ENCODE measurements at places on chromosomes 6 and 20.

- DNase-seq = no peak
Measured at GRCh38 chr20:4681401-4681800, 40.3 kb upstream of the PRND start.

DNA sequence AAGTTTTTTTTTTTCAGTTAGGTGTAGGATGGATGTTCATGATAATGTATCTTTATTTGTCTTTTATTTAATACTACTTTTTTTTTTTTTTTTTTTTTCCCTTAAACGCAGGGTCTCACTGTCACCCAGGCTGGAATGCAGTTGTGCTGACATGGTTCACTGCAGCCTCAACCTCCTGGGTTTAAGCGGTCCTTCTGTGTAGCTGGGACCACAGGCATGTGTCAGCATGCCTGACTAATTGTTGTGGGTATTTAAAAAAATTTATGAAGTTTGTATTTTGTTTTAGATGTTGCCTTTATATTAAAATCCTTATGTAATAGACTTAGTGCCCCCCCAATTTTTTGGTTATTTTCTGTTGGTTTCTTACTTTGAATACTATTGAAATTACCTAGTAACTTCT, 42.6 kb downstream of the NCOA3 start:
- DNase-seq = peak; percentile 85

DNA sequence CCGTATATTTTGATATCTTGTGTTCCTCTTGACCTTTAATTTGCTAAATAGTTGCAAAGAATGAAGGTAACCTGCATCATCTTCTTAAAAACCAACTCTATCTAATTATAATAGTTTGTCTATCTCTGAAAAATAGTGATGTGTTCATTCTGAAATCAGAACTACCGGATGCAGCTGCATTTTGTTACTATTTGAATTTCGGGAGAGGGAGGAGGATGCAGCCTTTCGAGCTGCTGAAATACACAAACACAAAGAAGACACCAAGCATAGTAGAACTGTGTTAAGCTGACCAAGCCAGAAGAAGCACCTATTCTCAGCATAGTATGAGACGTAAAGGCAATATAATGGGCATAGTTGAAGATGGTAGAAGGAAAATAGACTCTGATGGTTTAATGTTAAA, 33.1 kb downstream of the PTPN1 start:
- no peak for DNase-seq

DNA sequence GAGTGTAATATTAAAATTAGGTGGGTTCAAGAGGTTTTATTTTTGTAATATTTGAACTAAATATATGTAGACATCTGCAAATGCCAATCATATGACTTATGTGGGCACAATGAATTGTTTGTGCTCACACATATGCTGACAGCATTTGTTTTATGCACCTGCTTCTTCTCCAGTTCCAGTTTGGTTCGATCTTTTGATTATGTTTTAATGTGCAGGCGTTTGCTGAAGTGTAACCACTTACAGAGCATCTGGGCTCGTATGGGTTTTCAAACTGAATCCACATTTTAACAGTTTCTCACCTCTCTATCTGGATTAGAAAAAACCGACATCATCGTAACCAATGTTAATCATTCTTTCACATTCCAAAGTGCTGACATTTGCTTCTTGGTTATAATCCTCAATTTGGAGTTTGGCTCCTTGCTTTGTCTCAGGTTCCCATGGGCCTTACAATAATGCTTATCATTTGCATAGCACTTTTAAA, 129.1 kb upstream of the SPACA1 start:
- no peak for DNase-seq

DNA sequence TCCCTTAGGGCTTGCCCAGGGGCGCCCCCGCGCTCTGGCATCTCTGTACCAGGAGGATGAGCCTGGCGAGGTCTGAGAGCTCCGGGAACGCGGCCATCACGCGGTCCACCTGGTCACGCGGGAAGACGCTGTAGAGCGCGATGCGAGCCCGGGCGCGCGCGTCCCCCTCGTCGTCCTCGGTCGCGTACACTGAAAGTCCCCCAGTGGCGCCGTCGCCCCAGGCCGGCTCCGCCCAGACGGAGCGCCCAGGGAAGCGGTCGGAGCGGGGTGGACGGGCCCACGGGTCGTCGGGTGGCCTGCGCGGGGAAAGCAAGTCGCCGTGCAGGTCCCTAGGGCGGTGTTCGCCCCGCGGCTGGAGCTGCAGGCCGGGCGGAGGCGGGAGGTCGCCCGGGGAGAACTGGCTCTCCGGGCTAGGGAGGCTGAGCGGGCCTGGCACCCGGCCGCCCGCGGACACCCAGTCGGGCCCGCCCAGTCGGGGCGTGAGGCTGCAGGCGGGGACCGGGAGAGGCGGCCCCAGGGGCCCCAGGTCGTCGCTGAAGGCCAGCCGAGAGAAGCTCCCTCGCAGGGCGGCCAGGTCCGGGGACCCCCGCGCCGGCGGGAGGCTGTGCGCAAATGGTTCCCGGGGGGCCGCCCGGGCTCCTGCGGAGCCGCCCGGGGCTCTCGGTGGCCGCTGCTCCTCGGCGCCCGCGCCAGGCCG, 34.0 kb downstream of the ZC3H12D start:
- no peak for DNase-seq

GRCh38 chr6:109606359-109606758, 84.6 kb downstream of the AK9 start:
- no peak for DNase-seq

DNA sequence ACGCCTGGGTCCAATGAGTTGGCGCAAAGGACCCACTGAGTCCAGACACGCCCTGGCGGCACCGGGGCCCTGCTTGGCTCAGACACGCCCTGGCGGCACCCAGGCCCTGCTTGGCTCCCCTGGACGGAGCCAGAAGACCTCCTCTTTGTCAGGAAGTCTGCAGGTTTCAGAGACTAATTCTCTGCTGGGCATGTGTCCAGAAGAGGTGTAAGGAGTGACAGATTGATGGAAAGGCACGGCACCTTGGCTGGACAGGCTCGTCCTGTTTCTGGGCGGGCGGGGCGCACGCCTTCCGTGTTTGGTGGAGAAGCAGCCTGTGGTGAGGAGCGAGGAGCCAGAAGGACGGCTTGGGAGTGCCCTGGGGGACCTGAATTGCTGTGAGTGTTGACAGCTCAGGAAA, 23.1 kb upstream of the DACT2 start:
- DNase-seq = no peak

- no peak for DNase-seq
Measured at GRCh38 chr6:34615574-34616226, 59.6 kb upstream of the SPDEF start.

DNA sequence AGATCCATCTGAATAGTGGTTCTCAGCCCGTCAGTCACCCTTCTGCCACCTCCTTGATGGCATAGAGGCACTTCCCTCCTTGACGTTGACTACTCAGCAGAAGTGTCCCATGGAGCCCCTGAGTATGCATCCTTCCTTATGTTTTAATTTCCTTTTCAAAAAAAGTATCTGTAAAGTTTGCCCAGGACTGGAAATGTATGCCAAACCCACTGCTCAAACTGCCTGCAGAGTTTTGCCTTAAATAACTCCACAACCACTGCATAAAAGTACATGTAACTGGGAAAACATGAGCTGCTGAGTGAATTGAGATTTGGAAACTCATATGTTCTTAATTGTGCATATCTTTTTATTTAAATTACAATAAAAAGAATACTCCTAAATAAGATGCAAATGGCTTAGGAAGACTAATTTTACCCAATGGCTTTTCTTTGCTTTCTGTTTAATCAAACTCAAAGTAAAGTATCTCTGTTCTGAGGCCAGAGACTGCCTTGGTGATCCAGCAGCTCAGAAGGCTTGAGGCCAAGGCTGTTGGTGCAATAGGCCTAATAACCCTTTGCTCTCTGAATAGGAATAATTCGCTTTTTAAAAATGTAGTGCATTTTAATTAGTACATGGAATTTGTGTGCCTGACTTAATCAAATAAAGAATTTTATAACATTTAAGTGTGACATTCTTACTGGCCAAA, 90.4 kb downstream of the FNDC1 start:
- DNase-seq = no peak

DNA sequence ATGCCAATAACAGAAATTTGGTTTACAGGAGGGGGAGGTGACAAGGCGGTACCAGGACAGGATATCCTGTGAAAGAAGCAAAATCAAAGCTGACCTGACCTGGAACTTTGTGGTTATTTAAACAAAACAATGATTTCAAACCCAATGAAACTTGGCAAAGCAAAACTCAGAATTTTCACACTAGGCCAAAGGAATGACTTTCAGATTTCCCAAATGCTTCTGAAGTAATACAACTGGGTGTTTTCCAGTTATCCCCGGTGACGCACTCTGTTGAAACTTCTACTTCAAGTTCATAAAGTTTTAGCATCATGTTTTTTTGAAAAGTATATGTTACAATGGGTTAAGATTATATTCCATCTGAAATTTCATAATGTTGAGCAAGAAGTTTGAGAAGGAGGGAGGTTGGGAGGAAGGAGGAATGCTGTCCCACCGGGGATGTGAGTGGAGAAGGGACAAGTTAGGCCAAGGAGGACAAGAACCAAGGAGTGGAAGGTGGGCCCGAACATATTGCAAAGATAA, 78.1 kb upstream of the TRAF3IP2 start:
- peak; percentile 41 for DNase-seq

DNA sequence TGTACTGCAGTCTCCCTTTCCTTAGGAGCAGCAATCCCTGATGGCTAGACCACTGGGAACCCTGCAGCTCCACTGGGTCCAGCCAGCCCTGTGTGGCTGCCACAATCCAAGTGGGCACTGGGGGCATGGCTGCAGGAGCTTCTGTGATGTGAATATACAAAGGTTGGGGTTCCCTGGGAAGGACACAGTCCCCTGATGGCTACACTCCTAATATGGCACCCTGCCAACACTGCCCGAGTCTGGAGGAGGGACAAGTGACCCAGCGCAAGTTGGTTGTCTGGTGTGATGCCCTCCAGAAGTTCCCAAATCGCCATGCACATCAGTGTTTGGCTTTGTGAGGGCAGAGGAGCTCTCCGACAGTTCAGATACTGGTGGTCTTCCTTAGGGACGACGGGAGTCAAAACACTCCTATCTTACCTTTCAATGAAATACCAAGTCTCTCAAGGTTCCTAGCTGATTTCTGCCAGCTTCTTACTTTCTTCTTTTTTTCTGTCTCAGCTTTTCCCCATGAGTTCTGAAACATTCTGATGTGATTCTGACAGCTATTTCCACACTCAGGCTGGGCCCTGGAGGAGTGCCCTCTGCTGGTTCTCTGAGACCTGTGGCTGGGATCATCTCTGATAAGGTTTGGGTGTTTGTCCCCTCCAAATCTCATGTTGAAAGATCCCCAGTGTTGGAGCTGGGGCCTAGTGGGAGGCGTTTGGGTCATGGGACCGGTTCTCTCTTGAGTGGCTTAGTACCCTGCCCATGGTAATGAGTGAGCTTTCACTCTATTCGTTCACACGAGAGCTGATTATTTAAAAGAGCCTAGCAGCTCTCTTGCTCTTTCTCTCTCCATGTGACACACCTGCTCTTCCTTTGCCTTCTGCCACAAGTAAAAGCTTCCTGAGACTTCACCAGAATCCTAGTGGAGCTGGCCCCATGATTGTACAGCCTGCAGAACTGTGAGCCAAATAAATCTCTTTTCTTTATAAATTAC, 15.5 kb upstream of the ZFP57 start:
- no peak for DNase-seq

DNA sequence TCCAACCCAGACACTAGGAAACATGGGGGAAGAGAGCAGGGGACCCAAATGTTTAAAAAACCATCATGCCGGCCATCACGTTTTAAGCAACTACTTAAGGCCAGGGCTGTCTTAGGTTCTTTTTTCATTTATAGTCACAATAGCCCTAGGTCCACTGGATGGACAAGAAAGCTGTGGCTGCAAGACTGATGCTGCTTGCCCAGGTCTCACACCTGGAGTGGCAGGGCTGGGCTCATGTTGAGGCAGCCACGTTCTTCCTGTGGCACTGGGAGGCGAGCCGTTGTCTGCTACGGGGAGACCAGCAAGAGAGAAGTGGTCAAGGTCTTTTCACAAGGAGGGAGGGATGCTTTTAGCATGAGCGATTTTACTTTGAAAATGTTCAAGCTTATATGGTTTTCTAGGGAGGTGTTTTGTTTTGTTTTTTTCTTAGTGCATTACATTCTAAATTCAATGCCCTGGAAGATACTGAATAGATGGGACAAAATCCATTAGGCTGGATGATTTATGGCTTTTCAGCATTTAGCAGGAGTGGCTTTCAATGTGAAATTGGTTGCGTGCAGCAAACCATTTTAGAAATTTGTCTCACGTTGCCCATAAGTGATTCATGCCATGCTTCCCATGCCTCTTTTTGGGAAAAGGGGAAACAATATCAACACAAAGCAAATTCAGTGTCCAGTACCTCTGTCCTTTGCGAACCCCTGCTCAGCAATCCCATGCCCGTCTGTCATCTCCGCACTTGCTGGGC, 106.6 kb upstream of the SNX9 start:
- no peak for DNase-seq

- DNase-seq = no peak
Measured at GRCh38 chr6:53282741-53283140, 66.0 kb downstream of the ELOVL5 start.

GRCh38 chr6:55943329-55943728, 67.9 kb upstream of the BMP5 start:
- DNase-seq = peak; percentile 46

DNA sequence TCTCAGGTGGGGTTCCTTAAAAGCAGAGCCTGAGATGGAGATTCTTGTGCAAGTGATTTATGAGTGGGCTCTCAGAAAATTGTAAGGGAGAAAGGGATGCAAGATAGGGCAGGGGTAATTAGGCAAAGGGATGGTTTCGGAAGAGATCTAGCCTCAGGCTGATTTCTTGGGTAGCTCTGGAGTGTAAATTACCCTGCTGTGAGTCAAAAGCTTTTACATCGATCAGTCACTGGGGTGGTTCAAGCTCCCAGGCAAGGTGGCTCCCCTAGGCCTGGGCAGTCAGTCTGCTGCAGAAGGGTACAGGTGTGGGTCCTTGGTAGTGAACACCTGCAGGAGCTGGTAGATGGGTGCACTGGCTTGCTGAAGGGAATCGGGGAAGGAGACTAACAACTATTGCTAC, 11.1 kb upstream of the PM20D2 start:
- no peak for DNase-seq

DNA sequence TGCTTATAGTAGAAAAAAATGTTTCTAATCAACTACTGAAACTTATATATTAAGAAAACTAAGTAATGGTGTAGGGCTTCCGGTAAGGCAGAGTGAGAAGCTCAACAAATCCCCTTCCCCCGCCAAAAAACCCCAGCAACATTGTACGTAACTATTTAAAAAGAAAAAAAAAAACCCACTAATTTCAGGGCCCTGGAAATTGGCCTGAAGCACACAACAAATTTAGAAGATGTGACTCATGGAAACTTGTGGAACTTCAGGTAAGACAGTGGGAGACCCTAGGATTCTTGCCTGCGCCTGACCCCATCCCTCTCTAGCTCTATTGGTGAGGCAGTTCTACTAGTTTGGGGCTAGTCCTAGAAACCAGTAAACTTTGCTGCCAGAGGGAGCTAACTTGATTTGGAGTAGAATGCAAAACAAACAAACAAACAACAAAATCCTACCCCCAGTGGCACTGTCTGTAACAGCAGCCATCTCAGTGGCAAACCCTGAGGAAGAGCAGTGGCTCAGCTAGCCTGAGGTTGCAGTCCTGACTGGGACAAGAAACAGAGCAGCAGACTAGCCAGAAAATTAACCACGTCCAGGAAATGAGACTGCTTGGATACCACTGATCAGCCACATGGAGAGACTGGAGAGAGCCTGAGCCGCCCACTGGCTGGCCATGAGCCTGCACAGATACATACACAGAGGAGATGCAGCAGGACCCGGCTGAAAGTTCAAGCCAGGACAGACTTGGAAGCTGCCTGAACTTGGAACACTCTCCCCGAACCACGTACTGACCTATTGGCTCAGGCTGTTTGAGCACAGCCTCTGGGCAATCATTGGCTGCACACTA, 135.1 kb downstream of the TBXT start:
- peak; percentile 77 for DNase-seq

Measured in fibroblast of skin of abdomen (primary cell).